ENCODE measurements at places on chromosomes 3 and 15.

GRCh38 chr3:48151058-48151806 is 37.0 kb downstream of the CDC25A start:
- peak; percentile 3 for DNase-seq

DNA sequence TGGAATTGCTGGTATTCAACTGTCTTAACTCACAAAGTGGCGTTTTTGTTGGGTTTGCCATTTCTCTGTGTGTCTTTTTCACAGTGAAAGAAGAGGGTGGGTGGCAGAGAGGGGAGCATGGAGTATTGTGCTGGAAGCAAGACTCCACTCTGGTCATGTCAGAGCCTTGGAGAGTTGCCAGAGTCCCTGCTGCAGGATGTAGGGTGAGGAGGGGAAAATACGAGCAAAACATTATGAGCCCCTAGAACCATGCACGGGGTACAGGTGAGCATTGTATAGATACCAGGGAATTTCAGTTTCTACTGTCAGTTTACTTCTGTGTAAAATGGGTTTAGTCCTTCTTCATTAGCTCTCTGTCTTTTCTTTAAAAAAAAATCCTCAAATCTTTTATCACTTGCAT is 249.9 kb downstream of the CACNA2D3 start:
- DNase-seq = no peak

GRCh38 chr3:54792584-54792983 is 135.3 kb downstream of the LRTM1 start:
- no peak for DNase-seq

- no peak for DNase-seq
These were observed at the start of gene PLAAT1 for GRCh38 chr3:193240850-193241706. TSS of gene PLAAT1 (plus strand) at chr3:193241222. CDS start at chr3:193255651, 14,429 bp downstream.

GRCh38 chr3:122067214-122067550 is 12.0 kb downstream of the CD86 start:
- DNase-seq = no peak

DNA sequence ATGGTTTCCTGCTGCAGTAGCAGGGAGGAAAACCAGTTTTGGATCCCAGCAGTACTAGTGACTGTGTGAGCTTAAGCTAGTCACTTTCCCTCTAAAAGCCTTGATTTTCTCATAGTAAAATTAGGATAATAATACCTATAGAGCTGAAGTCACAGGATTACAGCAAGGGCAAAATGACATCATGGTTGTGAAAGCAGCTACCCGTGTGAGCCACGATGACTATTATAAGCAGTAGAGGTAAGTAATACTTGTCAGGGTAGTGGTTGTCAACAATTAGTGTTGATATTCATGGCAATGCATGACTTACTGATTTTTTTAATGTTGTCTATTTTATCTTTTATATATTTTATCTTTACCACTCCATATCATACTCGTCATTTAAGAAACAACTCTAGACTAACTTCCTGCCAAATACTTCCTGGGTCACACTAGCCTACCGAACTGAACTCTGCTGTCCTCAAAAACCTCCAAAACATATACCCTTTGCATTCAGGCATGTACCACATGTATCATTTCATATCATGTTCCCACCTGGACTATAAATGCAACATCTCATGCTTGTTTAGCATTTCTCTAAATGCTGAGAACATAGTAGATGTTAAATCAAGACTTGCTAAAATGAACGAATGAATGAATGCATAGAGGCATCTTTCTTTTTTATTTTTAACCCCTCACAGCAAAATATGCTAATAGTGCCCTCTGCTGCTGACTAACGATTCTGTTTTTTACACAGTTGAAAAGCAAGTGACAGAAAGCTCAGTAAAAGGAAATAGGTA is 172.6 kb downstream of the P3H2 start:
- no peak for DNase-seq

- peak; percentile 3 for DNase-seq
These were observed 225.9 kb upstream of the C2CD4B start for GRCh38 chr15:62390791-62391640.

- DNase-seq = no peak
These were observed 567 bp downstream of the ADAMTS9 start for GRCh38 chr3:64687086-64687780.

- DNase-seq = no peak
These were observed 27.7 kb upstream of the LRRN1 start for GRCh38 chr3:3771567-3771966.

DNA sequence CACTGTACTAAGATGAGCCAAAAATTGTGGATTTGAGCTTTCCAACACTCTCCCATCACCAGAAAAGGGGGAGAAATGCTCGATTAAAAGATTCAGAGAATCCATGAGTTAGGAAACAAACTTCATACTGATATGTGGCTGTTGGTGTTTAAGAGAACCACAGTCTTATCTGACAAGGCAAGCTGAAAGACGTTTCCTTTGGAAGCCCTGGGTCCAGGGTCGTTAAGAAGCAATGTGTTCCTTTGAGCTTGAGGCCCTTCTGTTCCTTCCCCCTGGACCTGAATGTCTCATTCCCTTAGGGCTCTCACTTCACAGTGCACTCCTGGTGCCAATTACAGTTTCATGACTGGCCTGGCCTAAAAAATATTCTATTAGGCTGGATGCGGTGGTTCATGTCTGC is 524.8 kb upstream of the PPP2R3A start:
- DNase-seq = no peak

- no peak for DNase-seq
These were observed 3.6 kb upstream of the CLDN16 start for GRCh38 chr3:190384309-190384756.

DNA sequence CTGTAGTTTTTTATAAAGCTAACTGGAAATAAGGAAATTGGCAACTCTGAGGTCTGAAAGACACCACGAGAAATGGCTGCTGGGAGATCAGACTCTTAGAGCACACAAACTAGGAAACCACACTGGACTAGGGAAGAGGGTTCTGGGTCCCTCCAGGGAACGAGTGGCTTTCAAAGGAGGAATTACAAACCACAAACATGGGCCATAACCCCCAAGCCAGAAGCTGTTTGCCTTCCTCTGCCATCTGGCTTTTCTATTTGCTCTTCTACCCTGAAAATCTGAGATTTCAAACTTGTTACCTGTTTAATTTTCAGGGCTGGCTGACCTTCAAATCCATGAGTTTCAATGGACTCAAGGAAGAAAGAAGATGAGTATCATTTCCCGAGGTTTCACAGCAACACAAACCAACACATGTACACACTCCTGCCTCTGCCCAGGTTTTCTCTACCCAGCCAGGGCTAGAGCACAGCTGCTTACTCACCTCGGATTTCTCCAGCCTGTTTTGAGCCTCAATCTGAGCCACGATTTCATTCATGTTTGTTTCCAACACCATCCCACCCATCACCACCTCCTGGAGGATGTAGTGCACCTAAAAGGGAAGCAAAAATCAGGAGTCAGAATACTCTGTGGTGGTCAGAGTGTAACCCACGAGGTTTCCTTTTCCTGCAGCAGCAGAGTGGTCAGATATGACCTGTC is 22.6 kb upstream of the ANPEP start:
- DNase-seq = no peak

GRCh38 chr3:56874269-56874668 is 72.5 kb upstream of the ARHGEF3 start:
- DNase-seq = no peak

- no peak for DNase-seq
These were observed 14.9 kb downstream of the ATP13A3 start for GRCh38 chr3:194471863-194472262.

GRCh38 chr3:160665784-160666526 is 11.0 kb upstream of the ARL14 start:
- DNase-seq = no peak
